Caco-2 (cell line): ENCODE measurements at places on chromosomes 11 and 22.

DNA sequence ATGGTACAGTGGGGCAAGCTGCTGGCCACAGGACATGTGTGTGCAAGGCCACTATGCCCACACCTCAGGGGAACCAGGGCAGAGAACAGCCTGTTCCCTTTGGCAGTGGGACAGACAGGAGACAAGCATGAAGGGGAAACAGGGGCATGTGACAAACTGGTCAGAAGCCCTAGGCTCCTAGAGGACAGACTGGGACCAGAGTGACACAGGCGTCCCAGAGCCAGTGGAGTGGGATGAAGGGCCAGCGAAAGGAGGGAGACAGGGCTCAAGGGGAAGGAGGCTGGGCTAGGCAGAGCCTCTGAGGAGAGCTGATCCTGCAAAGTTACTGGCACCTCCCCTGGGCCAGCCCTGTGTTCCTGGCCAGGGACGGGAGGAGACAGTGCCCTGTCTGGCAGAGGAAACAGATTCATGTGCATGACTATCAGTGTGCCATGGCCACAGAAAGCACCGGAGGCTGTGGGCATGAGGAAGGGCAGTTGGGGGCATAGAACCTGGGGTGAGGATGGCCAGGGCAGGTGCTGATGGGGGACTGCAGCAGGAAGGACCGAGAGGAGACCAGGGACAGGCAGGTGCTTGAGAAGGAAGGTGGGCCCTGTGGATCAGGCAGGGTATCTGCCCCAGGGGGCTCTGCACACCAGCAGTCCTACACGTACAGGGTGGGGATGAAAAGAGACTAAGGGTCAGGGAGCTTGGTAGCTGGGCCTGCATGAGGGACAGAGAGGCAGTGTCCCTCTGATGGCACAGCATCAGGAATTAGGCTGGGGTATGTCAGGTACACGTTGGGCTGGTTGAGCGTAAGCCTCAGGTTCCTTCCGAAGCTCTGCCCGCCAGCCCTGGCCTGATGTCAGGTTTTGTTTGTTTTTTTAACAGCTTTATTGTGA, 9.8 kb downstream of the DERL3 start:
- no peak for DNase-seq

- peak; percentile 69 for DNase-seq
These were observed 3.9 kb downstream of the SH3BP1 start for GRCh38 chr22:37643225-37643847.

- no peak for DNase-seq
These were observed 141.6 kb upstream of the CADM1 start for GRCh38 chr11:115645631-115646317.

- no peak for DNase-seq
These were observed 41.9 kb upstream of the TSPAN18 start for GRCh38 chr11:44684859-44685281.

GRCh38 chr11:96338910-96339705, 3.9 kb downstream of the MAML2 start:
- no peak for DNase-seq

GRCh38 chr11:75350743-75351540, 519 bp downstream of the ARRB1 start:
- no peak for DNase-seq

GRCh38 chr22:47388331-47388730, 625.9 kb downstream of the TBC1D22A start:
- no peak for DNase-seq

- peak; percentile 72 for DNase-seq
These were observed 5.3 kb downstream of the SLC7A4 start for GRCh38 chr22:21026783-21027692.

DNA sequence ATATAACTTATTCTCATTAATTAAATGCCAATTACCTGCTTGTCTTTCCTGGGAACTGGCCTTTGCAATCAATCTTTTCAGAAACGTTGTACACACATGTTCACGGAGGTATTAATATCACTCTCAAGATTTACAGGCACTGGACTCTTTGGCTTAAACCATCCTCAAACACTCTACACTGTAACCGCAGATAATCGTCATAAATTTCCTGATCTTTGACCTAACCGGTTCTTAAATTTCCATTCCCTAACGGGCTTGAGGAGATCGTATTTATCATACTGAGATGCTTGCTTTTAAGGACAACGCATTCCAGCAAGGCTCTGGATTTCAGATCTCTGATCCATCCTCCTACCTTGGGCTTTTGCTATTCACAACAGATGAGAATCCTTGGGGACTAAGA, 72.8 kb downstream of the ARL14EP start:
- DNase-seq = no peak

DNA sequence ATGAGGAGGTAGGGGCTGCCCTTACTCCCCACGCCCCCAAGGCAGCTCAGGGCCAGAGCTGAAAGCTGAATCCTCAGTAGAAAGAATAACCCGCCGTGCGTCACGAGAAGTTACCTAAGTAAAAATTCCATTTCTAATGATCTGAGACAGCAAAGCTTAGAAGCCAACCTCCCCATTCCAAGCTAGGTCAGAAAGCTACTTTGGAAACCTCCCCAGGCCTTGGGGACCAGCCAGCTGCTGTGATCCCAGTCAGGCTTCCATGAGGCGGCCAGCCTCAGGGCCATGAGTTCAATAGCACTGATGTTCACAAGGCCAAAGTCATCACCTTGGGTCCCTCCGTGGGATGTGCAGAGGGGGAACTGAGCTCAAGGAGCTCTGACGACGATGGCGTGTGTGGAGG, 6.9 kb downstream of the SHISAL1 start:
- no peak for DNase-seq

- peak; percentile 89 for DNase-seq
These were observed 23.4 kb downstream of the ARFGAP2 start for GRCh38 chr11:47152953-47153950.

DNA sequence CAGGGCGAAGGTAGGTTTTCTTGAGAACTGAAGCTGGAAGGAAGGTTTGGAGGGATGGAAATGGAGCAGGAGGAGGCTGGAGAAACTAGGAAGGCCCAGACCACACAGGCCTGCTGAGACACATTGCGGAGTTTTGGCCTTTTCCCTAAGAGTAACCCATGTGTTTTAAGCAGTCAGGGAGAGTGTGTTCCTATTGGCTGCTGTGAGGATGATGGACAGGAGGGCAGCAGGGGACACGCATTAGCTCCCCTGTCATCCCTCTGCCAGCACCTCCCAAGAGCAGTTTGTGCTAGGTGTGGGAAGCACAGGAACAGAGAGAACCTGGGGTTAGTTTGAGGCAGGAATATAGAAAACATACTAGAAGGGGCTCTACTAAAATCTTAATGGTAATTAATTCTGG, 842.1 kb downstream of the TBC1D22A start:
- peak; percentile 1 for DNase-seq

DNA sequence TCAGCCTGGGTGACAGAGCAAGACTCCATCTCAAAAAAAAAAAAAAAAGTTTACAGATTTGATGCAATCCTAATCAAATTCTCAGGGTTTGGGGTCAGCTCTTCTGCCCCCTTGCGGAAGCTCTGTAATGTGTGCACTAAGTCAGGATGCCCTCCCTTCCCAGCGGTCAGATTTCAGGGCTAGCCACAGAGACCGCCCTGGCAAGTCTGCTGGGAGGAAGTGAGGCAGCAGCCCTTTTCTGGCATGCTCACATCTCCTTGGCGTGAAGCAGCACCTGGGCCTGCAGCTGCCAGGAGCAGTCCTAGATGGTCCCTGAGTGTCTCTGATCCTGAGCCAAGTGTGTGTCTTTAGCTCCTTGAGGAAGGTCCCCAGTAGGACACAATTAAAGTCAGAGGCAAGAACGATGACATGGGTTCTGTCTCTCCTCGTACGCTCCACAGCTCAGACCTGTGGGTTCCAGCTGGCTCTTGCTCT, 10.9 kb upstream of the APOBEC3C start:
- peak; percentile 70 for DNase-seq

- DNase-seq = peak; percentile 78
These were observed 18.2 kb downstream of the IFT27 start for GRCh38 chr22:36757668-36758211.
